ENCODE measurements at places on chromosomes 3 and 15. TPM values are rescaled to one million over a fixed set of nuclear protein-coding genes. Genes with fewer than 3 reads are reported as not detected.

DNA sequence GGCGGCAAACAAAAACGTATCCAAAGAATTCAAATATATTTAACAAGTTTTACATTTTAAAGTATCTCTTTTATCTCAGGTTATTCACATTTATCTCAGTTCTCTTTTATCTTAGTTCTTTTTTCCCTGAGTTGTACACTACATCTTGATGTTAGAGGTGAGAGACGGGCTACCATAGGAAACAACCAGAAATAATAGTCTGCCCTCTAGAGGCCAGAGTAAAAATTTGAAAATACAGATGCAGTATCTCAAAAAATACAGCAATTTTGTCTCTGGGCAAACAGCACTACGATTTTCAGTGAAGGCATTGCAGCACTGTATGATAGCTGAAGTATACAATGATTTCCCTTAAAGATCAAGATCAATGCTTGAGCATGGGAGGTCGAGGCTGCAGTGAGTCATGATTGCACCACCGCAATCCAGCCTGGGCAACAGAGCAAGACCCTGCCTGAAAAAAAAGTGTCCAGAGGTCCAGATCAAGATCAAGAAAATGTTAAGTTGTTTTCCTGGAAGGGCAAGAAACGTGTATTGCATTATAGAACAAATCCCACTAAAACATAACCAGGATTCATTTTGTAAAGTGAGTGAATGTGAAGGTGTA, 82.6 kb upstream of the ATP11B start:
- no peak for DNase-seq

GRCh38 chr15:64247906-64248541, 85.2 kb upstream of the PPIB start:
- no peak for DNase-seq

DNA sequence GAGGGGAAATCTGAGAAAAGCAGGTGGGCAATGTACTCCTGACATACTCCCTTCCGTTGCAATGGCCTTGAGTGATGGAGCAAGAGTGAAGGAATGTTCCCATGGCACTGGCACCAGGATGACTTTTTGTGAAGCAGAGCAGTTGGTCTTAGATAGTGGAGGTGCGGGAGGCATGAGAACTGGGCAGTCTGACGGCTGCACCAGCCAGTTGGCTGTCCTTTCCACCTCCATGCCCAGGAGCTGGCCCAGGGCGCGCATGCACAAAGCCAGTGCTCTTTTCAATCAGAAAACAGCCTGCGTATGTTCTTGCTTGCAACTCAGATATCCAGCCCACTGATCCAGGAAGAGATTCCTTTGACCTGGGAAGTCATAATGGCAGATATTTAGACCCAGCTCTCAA, 136.8 kb downstream of the PGPEP1L start:
- no peak for DNase-seq

The FOXL2NB gene
- total RNA-seq = not detected

GRCh38 chr15:78034495-78035191, 42.9 kb downstream of the TBC1D2B start:
- DNase-seq = no peak

The CCR1 gene
- total RNA-seq = 0.12 TPM

DNA sequence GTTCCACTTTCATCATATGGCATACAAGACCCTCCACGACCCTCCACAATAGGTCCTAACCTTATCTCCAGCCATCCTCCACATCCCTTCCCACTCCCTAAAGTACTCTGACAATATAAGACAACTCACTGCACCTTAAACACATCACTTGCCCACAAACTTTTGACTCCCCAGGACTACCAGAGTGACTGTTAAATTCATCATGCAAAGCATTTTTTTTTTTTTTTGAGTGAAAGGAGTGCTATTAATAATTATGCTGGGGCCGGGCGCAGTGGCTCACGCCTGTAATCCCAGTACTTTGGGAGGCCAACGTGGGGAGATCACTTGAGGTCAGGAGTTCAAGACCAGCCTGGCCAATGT, 55.8 kb downstream of the OSBPL10 start:
- no peak for DNase-seq

DNA sequence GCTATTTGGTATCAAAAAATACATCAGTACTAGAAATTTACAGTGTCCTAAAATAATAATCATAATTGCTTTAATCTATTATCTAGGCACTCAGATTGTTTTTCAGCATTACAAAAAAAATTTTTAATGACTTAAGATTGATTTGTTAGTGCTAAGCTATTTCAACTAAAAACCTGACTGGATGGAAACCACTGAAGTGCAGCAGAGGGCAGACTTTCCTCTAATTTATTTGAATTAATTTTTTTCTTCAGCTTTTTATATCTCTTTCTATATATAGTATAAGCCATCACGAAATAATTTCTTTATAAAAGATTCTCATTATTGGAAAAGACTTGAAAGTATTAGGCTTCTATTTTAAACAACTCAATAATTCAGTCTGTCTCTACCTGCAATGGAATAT, 131.4 kb downstream of the IQCH start:
- DNase-seq = no peak

DNA sequence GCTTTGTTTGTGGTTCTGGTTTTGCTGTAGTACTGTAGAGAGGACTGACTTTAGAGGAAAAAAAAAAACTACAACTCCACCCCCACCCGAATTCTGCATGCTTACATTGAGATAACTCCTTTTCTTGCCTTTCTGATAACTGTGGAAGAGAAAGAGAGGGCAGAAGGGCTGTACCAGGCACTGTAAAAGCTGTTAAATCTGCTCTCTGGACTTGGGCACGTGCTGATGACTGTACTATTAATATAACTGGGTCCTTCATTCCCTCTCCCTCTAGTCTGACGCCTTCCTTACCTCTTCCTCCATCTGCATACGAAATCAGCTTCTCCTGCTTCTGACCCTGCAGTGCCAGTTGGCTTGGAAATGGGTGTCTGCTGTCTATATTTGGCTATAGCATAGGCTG, 15.0 kb downstream of the MAPKBP1 start:
- no peak for DNase-seq

The CCR8 gene
- not detected for total RNA-seq

DNA sequence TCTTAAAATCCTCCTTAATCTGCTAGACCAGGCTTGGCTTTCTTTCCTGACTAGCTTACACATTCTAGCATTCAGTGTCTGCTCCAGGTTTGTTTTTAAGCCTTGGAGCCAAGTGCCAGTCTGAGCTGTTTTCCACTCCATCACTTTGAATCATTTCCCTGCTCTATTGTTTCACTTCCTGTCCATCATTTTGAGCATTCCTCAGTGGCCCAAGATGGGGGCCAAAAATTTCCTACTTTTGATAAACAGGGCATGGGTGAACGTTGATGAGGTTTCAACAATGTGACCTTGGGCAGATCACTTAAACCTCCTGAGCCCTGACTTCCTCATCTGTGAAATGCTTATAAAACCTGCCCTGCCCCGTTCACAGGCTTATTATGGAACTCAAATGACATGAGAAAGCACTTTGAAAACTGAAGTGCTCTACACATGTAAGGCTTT, 4.4 kb downstream of the CYP19A1 start:
- DNase-seq = no peak

DNA sequence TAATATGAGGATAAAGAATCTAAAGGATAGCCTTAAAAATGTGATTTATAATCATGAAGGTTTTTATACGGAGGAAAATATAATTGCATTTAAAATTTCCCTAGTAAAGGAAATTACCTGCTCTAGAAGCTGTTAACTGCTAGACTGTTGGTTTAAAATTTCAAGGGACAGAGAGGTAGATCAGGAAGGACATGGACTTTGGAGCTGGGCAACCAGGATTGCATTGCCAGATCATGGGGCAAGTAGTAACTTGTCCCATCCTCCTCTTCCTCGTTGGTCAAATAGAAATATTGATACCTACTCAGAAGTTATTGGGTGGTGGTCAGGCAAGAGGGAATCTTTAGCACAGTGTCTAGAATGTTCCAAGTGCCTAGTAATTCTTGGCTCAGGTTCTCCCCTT, 525.1 kb downstream of the MFSD1 start:
- DNase-seq = no peak

The PPIB gene
- 398 TPM for total RNA-seq

- DNase-seq = no peak
Observed at GRCh38 chr3:101009386-101009785, 16.2 kb upstream of the ABI3BP start.

The MAP1A gene
- 24.3 TPM for total RNA-seq

The EEF1AKMT4 gene
- total RNA-seq = 3.9 TPM

Measured in neural crest cell (in vitro differentiated cells).